Esophagus muscularis mucosa (tissue), 4 donors: ENCODE measurements at places on chromosomes 3 and 15.

- peak; percentile 92 for DNase-seq
Observed at GRCh38 chr15:31265871-31266711, 60.5 kb upstream of the KLF13 start.

GRCh38 chr3:10195366-10196089, 30.8 kb downstream of the IRAK2 start:
- DNase-seq = no peak

GRCh38 chr3:156732261-156732660, 57.9 kb downstream of the TIPARP start:
- DNase-seq = peak; percentile 29

- no peak for DNase-seq
Observed at GRCh38 chr3:114216186-114216970, 21.0 kb downstream of the ZNF80 start.

DNA sequence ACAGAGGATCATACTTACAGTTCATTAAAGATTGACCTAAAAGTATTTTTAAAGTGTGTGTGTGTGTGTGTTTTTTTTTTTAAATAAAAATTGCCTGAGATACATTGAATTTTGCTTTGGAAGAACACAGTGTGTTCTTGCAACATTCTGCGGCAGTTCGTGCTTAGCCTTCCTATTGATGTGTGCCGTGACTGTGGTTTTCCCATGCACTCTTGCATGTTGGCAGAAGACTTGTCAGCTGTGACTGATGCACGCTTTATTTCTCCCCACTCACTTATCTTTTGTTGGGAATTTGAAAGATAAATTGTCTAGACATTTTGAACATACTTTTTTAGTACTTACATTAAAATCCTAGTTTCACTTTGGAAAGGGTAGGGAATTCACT, 136.3 kb upstream of the LRRFIP2 start:
- DNase-seq = no peak

DNA sequence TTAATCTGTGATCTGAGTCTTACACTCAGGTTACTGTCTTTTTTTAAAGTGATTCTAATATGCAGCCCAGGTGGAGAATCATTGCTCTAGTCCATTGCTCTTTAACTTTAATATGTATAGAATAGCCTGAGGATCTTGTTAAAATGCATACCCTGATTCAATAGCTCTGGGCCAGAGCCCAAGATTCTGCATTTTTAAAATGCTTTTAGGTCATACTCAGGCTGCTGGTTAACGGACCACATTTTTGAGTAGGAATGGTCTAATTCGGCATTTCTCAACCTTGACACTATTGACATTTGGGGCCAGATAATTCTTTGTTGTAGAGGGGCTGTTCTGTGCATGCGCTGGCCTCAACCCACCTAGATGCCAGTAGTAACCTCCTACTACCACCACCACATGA, 20.9 kb upstream of the FSTL1 start:
- no peak for DNase-seq

DNA sequence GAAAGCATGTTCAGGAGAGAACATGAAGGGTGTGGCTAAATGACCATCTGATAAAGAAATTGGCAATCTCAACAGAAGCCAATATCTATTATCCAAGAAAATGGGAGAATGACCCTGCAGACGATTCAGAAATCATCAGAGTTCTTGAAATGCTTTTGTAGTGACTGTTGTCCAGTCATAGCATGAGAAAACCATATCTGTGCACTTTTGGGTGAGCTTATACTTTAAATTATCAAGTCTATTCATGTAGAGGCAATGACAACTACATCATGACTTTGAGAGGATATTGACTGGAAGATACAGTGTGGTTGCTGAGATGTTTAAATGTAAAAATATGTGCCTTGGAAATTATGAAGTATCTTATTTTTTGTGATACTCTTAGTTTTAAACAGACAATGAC, 57.6 kb upstream of the AZI2 start:
- no peak for DNase-seq

GRCh38 chr3:134299888-134300206, 49.2 kb upstream of the RYK start:
- DNase-seq = no peak

GRCh38 chr3:38154033-38154494, 11.3 kb upstream of the OXSR1 start:
- DNase-seq = no peak

- DNase-seq = no peak
Observed at GRCh38 chr3:149145356-149145755, 15.9 kb downstream of the HPS3 start.

GRCh38 chr3:44419923-44420650, 57.4 kb downstream of the ZNF445 start:
- no peak for DNase-seq

GRCh38 chr15:45448066-45448915, 69.9 kb upstream of the GATM start:
- DNase-seq = no peak
